ENCODE measurements at places on chromosomes 1 and 21.

- DNase-seq: no peak
Observed at GRCh38 chr1:57112148-57112547, 146.3 kb upstream of the C8B start.

DNA sequence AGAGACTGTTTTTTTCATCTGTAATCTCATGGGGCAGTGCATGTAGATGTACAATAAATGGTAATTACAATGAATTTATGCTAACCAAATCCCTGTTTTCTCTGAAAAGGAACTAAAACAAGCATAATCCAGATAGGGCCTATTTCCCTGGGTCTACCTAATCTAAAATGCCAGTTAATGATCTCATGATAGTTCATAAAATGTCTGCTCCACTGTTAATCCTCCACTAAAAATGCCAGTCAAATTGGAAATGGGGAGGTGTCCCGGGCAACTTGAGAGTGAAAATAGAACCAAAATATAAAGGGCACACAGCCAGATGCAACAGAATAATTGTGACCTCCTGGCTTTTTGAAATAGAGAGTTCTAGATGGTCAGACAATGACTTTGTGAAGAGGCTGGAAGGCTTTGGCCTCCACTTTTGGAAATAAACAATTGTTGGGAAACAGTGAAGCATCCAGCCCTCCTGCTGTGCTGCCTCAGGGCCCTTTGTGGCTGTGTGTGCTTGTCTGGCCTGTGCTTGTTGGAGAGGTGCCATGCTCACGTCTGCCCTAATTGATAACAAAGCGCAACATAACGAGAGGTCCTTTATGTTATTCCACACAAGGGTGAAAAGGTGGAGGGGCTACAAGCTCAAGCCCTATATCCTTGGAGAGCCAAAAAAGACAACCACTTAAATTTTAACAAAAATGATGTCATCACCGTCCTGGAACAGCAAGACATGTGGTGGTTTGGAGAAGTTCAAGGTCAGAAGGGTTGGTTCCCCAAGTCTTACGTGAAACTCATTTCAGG is 97.7 kb downstream of the ATP5PO start:
- DNase-seq: no peak

DNA sequence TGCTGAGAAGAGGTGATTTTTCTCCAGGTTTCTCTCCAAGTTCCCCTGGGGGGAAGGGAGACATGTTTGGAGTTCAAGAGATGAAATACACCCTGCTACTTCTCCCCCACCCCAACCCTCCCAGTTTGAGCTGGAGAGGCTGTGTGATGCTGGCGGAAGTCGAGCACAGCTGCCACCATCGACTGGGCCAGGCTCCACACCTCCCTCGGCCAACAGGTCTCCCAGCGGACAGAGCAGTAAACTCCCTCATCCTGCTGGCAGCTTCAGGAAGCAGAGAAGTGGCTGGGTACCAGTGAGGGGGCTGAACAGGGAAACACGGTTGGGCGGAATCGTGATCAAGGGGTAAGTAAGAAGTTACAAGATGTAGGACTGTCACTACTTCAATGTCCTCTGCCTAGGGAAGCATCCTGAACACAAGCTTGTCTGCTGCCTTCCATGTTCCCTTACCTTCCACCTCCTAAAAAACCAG is 6.6 kb upstream of the NHLH1 start:
- no peak for DNase-seq

DNA sequence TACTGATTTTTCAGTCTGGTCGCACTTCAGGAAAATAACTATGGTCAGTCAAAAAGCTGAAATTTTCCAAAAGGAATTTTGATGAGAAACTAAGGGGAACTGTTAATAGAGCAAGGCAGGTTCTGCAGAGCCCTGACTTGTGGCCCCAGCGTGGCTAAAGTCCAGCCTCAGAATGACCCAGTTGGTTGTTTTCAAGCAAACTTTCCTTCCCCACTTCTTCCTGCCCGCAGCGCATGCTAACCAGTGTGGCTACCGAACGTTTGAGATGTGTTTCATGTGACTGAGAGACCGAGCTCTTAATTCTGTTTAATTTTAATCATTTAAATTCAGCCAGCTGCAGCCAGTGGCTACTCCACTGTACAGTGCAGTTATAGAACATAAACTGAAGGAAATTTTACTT is 6.2 kb upstream of the IL10RB start:
- no peak for DNase-seq

- DNase-seq: no peak
Observed at GRCh38 chr1:110319332-110320167, 19.6 kb upstream of the RBM15 start.

DNA sequence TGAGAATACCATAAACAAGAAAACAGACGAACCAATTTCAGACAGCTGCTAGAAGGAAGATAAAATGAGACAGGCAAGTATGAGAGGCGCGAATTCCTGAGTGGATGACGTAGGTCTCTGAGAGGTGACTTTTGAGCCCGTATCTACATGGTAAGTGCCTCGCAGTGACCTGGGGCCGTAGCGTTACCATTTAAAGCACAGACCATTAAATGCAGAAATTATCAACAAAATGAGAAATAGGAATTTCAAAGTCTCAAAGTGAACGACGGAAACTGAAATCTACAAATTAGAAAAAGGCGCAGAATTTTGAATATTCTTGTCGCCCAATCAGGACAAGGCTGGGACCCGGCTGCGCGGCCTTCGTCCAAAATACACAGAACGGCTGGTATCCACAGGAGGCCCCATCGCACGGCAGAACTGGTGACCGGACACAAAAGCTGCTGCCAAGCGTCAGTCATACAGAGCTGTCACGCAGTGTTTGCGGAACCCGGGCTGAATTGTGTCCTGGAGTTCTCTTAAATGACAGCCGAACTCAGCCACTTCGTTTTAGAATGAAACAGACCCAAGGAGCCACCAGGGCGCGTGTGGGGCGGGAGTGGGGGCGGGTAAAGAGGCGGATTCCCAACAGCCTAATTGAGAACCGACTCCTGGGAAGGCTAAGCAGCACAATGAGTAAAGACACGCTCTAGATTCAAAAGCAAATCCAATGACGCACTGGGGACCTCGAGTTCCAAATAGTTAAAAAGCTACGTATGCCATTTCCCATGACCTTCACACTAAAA is 13.8 kb upstream of the BOLA1 start:
- peak; percentile 70 for DNase-seq

- DNase-seq: no peak
Observed at GRCh38 chr1:215526846-215527151, 40.3 kb upstream of the KCTD3 start.

DNA sequence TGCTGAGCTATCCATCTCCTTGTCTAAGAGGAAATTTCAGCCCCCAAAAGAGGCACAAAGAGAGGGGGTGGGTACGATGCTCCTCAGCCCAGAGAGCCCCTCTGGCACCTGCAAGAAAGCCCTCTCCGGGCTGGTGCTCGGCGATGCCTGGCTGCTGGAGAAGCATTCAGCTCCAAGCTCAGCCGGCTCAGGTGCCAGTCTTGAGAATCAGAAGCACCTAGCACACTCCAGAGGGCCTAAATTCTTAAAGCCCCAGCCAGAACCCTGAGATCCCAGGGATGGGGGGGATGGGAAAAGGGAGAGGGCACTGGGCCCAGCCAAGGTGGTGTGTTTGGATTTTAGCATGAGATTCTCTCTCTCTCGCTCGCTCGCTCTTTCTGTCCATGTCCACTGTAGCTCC is 2.9 kb downstream of the GRIK3 start:
- no peak for DNase-seq

GRCh38 chr1:168504064-168504837 is 39.5 kb downstream of the XCL2 start:
- no peak for DNase-seq

DNA sequence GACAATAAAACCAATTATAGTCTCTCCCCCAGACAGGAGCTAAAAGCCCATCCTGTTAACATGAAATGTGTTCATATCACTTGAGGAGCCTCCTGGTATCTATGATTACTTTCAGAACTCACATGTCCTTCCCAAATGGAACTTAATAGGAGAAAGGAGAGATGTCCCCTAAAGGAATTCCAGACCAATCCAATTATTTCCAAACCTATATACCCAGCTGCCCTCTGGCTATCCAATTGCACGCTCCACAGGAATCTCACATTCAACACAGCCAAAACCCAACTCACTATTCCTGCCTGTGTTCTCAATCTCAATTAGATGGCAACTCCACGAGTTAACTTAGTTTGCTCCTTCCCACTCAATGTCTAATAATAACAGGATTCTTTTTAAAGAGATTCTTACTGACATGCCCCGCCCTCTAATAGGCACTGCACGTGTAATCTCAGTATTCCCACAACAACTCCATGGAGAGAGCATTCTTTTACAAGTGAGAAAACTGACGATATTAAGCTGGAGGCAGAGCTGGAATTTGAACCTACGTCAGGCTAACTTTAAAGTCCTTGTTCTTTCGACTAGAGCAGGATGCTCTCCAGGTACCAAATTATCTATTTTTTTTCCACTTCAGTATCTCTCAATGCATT is 59.1 kb upstream of the SEC16B start:
- DNase-seq: no peak

DNA sequence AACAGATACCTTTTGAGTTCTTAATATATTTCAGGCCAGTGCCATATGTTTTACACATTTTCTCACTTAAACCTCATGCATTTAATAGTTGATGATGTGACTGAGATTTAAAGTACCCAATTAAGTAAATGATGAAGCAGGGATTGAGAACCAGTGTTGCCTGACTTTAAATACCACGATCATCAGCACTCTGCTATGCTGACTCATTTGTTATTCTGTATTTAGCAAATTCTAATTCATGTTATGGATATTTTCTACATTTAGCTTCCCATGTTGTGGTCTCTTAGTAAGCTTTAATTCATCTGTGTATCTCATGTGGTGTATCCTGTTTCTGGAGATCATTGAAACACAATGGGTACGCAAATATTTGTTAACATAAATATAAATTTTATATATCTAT is 363.0 kb downstream of the PTBP2 start:
- no peak for DNase-seq

- no peak for DNase-seq
Observed at GRCh38 chr21:27534206-27534605, 567.3 kb upstream of the ADAMTS5 start.

GRCh38 chr1:43913051-43913501 is 20.5 kb upstream of the ARTN start:
- DNase-seq: no peak

- DNase-seq: no peak
Observed at GRCh38 chr1:199733125-199733524, 294.4 kb upstream of the NR5A2 start.

DNA sequence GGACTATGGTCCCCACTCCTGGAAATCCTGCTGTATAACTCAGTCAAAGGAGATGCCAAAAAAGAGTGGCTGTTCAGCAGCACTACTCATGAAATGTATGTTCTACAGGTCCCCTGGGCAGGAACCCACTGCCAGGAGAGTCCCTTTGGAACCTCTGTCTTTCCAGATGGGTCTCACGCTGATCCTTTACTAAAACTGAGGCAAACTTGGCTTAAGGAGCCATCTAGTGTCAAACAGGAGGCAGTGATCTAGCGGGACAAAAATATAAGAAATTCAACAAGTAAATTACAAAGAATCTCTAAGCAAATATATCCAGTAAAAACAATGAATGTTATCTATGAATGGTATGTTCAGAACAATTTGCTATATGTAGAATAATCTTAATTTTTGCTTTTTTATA is 80.5 kb upstream of the PRMT6 start:
- no peak for DNase-seq

- no peak for DNase-seq
Observed at GRCh38 chr1:157925419-157926166, 67.9 kb upstream of the KIRREL1 start.

- DNase-seq: no peak
Observed at GRCh38 chr21:34537838-34538237, 25.8 kb upstream of the KCNE1 start.

DNA sequence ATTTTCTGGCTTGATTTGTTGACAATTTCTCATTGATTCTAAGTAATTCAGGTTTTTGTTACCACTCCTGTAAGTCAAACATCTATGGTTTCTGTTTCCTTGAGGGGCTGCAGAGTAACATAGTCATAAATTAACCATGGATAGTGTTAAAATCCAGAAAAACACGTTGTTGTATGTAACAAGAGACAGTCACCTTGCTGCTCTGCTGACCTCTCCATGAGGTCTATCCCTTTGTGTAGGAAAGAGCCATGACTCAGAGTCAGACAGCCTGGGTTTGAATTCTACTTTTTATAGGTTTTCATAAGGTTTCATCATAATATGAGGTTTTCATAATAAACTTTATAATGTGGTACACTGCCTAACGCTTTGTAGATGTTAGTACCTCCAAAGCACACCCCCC is 27.6 kb upstream of the NBL1 start:
- no peak for DNase-seq

DNA sequence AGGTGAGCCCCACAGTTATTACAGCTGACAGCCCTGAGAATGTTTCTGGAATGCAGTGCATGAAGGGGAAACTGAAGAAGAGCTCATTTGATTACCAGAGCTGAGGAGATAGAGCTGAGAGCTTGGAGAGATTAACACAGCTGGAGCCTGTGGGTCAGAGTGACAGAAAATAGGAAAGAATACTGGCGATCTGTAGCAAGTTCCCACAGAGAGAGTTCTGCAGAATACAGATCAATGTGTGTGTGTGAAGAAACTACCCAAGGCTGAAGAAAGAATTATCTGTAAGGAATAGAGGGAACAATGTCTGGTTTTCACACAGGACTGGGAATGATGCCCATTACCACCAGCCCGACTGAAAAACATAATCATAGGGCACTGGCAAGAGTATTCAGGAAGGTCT is 103.6 kb upstream of the SNX7 start:
- no peak for DNase-seq

DNA sequence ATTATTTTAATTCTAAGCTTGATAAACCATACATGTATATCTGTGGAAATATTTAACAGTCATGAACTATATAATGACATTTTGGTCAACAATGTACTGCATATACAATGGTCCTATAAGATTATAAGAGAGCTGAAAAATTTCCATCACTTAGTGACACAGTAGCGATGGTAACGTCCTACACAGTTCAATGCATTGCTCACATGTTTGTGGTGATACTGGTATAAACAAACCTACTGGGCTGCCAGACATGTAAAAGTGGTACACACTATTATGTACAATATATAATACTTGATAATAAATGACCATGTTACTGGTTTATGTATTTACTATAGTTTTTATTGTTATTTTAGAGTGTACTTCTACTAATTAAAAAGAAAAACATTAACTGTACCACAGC is 841.9 kb downstream of the LTN1 start:
- DNase-seq: no peak

DNA sequence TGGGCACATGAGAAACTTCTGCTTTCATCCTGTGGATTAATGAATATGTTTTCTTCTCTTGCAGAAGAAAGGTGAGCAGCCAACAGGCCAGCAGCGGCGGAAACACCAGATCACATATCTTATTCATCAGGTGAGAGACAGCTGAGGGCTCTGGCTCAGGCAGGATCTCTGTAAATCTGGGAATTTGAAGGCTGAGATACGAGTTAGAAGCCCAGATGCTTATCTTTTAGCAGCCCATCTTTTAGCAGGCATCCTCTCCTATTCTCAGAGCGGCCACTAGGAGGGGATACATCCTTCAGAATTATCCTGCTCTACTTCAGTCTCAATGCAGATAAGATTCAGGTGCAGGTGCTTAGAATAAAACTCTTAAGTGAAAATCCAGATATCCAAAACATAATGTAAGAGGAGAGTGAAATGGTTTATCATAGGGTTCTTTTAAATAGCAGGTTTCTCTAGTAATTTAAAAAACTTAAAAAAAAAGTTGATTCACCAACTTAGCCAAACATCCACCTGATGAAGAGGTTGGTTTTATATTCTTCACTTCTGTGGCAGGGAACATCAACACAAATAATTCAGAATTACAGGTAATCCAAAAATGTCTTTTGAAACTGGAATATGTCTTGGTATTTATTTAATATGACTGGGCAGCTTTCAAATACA is 19.3 kb downstream of the SH2D2A start:
- DNase-seq: peak; percentile 71

- no peak for DNase-seq
Observed at GRCh38 chr1:70627910-70628309, 216.8 kb downstream of the CTH start.
